ENCODE measurements at places on chromosomes 5 and 9. TPM values are rescaled to one million over a fixed set of nuclear protein-coding genes. Genes with fewer than 3 reads are reported as not detected.

Gene ZDHHC11B
- total RNA-seq: 6.9 TPM

Gene EEIG1
- 49.6 TPM for total RNA-seq

GRCh38 chr9:100099722-100100042, 639 bp downstream of the INVS start:
- no peak for DNase-seq
- H3K27ac ChIP-seq: peak overlapping the region; percentile 81
- H3K4me1 ChIP-seq: no peaks in the 10 kb centered on the region
- peaks cover 17% of the 10 kb centered on the region for H3K36me3 ChIP-seq
- peak overlapping the region; percentile 97 for H3K4me3 ChIP-seq
- no peaks in the 10 kb centered on the region for H3K27me3 ChIP-seq

GRCh38 chr9:135988493-135988892, 27.3 kb upstream of the UBAC1 start:
- no peaks in the 10 kb centered on the region for H3K36me3 ChIP-seq
- H3K27ac ChIP-seq: no peak overlapping the region
- DNase-seq: no peak
- H3K27me3 ChIP-seq: peaks cover 2% of the 10 kb centered on the region
- no peak overlapping the region for H3K4me3 ChIP-seq

DNA sequence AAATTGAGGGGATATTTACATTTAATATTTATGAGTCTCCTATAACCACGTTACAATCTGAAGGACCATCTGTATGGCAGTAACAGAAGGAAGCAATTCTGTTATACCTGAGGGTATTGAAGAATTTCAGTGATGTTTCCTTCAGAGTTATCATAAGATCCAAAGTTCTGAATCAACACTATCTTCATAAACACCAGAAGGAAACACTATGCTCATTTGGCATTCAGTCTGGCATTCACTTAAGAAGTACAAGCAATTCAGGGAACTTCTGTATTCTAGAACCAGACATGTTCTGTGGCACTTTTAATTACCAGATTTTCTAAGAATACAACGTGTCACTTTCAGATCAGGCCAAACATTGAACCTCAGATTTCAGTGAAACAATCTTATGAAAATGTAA, 9.6 kb downstream of the DAB2 start:
- no peak overlapping the region for H3K27ac ChIP-seq
- H3K4me1 ChIP-seq: peaks cover 27% of the 10 kb centered on the region
- H3K27me3 ChIP-seq: no peaks in the 10 kb centered on the region
- peaks cover 2% of the 10 kb centered on the region for H3K36me3 ChIP-seq
- no peak overlapping the region for H3K4me3 ChIP-seq

Data from lung (tissue), 17 donors.